Activated CD4-positive, alpha-beta T cell treated with anti-CD3 and anti-CD28 coated beads, Interleukin-2, amount 10 ng/mL, durations not matched to agents 7 days and 5 days (primary cell): ENCODE measurements at places on chromosomes 7 and 10.

- DNase-seq, result no peak
Observed at GRCh38 chr7:92034116-92034515, 93.5 kb downstream of the AKAP9 start.

- no peak for DNase-seq
Observed at GRCh38 chr7:66507764-66508296, 120.9 kb upstream of the KCTD7 start.

DNA sequence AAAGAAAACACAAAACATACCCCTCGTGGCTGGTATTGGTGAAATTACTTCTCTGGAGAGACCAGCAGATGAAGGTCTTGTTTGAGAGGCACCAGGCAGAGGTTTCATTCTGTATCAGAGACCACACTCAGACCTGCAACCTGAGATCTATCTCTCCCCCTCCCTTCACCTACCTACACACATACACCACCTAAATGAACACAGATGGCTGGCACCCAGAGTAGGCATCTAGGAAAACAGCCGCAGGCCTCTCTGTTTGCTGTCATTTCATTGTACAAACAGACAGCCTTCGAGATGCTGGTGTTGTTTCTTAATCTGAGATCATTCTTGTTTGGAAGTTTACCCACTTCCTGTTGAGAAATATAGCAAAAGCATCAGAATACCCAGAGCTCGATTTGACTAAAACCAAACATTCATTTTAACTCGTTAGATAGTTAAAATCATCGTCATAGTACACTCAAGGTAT lies 173.9 kb upstream of the SLC25A13 start:
- peak; percentile 19 for DNase-seq

DNA sequence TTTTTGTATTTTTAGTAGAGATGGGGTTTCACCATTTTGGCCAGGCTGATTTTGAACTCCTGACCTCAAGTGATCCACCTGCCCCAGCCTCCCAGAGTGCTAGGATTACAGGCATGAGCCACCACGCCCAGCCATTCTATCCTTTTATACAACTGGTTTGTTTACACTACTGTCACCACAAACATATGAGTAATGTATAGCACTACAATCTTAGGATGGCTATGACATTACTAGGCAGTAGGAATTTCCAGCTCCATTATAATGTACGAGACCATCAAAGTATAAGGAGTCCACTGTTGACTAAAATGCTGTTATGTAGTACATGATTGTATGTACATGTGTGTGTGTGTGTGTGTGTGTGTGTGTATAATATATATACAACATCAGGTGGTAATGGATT lies 1126.1 kb upstream of the LRRN3 start:
- DNase-seq, result no peak

DNA sequence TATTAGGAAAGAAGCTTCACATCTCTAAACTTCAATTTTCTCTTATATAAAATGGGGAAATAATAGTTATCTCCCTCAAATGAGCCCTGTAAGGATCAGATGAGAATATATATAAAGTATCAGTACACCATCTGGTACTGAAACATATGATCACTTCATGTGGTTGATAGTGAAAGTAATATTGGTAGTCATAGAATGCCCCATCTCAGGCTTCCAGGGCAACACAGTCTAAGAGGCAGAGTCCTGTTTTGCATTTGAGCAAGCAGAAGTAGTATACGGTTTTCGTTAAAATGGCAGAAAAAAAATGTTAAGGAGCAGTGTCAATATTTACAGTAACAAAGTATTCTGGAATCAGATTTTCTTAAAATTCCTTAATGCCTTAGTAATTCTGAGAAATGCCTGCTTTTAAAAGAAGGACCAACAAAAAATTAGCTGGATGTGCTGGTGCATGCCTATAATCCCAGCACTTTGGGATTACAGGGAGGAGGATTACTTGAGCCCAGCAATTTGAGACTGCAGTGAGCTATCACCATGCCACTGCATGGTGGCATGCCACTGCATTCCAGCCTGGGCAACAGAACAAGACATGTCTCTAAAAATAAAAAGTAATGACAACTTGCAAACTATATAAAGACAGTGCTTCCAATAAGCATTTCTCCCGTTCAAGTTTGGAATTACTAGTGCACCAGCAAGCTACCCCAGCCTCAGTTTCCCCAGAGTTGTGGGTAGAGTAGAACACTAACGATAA lies 19.8 kb downstream of the KBTBD2 start:
- DNase-seq, result no peak

- DNase-seq, result no peak
Observed at GRCh38 chr10:124870854-124871425, 69.3 kb downstream of the ABRAXAS2 start.

GRCh38 chr7:137946011-137946410 lies 55.9 kb downstream of the CREB3L2 start:
- DNase-seq, result no peak

DNA sequence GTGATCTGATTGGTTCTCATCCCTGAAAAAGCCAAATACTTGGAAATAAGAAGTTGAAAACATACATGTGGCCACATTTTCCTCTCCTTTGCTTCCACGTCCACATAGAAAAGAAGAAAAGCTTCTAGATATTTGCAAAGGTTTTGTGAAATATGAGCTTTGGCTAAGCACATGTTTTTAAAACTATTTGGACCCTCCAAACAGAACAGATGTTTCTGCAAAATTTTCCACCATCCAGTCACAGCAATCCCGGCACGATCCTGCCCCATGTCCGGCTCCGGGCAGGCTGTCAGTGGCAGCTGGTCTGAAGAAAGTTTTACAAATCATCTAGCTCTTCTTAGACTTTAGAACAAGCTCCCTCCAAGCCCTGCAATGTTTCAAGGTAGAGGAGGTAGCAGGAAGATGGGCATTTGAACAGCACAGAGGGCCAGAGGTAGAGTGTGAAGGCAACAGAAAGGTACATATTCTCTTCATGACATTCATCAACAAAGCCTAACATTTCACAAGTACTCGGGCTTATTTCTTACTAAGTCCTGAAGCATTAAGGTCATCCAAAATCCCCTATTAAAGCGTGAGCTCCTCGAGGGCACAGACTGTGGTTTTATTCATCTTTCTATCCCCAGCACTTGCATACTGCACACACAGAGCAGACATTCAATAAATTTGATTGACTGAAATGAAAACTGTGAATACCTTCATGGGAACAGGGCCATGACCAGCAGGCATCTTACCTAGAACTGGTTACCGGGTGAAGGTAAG lies 110.1 kb downstream of the JAZF1 start:
- no peak for DNase-seq

- DNase-seq, result no peak
Observed at GRCh38 chr10:97865488-97865887, 15.8 kb downstream of the GOLGA7B start.

DNA sequence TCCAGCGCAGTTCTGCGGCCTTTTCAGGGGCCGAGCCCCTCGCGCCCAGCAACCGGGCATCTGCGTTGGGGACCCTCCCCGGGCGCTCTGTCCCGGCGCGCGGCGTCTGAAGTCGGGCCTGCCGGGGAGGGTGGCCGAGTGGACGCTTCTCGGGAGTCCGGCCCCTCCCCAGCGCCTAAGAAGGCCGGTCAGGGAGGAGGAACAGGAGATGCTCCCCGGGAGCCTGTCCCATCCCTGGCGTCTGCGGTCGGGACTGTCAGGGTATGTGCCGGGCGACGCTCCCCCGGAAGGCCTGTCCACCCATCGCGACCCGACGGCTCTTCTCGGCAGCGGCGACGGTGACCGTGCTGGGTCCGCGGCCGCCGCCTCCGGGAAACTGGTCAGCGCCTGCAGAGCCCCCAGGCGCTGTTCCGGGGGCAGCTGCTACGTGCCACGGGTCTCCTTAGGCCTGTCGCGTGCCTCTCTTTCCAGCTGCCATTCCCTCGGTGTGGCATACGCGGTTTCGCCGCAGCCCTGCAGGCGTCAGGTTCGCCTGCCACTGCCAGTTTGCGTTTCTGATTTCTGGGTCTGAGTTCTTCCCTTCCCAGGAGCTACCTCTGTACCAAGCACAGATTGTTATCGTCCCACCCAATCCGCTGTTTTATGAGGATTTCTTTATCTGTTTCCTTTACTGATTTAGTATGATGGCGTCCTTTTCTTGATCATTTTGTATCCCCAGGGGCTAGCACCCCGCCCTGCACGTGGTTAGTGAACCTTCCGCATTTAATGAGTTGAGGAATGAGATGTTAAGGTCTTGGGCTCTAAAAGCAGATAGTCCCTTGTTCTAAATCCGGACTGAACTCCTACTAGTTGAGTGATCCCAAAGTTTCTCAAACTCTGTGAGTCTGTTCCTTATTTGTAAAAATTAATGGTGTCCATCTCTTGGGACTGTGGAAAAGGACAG lies 782 bp downstream of the IFIT5 start:
- peak; percentile 52 for DNase-seq

DNA sequence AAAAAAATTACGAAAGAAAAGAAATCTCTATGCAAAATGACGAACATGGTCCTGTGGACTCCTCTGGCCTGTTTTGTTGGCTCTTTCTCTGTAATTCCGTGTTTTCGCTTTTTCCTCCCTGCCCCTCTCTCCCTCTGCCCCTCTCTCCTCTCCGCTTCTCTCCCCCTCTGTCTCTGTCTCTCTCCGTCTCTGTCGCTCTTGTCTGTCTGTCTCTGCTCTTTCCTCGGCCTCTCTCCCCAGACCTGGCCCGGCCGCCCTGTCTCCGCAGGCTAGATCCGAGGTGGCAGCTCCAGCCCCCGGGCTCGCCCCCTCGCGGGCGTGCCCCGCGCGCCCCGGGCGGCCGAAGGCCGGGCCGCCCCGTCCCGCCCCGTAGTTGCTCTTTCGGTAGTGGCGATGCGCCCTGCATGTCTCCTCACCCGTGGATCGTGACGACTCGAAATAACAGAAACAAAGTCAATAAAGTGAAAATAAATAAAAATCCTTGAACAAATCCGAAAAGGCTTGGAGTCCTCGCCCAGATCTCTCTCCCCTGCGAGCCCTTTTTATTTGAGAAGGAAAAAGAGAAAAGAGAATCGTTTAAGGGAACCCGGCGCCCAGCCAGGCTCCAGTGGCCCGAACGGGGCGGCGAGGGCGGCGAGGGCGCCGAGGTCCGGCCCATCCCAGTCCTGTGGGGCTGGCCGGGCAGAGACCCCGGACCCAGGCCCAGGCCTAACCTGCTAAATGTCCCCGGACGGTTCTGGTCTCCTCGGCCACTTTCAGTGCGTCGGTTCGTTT lies 83.5 kb upstream of the SLF2 start:
- DNase-seq, result no peak

- DNase-seq, result no peak
Observed at GRCh38 chr10:108849688-108850087, 1073.6 kb downstream of the XPNPEP1 start.

- DNase-seq, result no peak
Observed at GRCh38 chr7:116862951-116863670, 724 bp downstream of the CAPZA2 start.

DNA sequence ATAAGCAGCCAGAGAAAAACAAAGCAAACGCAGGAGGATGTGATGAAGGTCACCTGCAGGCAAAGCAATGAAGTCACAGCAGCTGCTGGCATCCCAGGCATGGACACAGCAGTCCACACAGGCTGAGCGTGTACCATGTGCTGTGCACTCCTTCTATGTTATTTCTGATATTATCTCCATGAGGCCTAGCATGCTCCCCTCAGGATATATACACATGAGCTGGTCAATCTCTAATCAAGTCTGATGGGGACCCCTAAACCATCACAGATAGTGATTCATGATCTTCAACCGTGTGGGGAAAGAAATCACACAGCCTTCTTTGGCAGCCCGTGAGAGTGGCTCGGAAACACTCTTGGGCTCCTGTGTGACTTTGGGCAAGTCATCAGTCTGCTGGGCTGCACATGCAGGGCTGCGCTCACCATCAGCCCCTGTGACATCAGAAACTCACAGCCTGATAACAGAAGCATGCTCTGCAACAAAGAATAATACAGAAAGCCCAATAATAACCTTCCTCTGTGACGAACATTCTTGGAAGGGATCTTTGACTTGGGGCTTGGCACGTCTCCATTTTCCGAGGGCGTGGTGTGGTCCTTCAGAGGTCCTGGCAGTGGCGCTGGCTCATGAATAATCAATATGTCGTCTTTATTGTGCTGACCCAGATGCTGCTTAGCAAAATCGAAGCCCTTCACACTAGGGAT lies 83.0 kb upstream of the ATP6V0A4 start:
- no peak for DNase-seq

GRCh38 chr10:116029826-116030225 lies 243.2 kb downstream of the GFRA1 start:
- DNase-seq, result no peak

DNA sequence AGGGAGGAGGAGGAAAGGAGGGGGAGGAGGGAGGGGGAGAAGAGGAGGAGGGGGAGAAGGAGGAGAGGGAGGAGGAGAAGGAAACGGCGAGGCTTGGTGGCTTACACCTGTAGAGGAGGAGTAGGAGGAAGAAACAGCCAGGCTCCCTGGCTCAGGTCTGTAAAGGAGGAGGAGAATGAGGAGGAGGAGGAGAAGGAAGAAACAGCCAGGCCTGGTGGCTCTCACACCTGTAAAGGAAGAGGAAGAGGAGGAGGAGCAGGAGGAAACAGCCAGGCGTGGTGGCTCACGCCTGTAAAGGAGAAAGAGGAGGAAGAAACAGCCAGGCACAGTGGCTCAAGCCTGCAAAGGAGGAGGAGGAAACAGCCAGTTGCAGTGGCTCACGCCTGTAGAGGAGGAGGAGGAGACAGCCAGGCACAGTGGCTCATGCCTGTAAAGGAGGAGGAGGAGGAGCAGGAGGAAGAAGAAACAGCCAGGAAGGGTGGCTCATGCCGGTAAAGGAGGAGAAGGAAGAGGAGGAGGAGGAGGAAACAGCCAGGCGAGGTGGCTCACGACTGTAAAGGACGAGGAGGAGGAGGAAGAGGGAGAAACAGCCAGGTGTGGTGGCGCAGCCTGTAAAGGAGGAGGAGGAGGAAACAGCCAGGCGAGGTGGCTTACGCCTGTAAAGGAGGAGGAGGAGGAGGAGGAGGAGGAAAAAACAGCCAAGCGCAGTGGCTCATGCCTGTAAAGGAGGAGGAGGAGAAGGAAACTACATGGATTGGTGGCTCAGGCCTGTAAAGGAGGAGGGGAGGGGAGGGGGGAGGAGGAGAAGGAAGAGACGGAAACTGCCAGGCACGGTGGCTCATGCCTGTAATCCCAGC lies 14.9 kb upstream of the CRCP start:
- peak; percentile 51 for DNase-seq

- DNase-seq, result no peak
Observed at GRCh38 chr7:104951546-104951945, 62.5 kb upstream of the KMT2E start.

GRCh38 chr7:139916717-139917395 lies 87.8 kb downstream of the TBXAS1 start:
- DNase-seq, result no peak

GRCh38 chr10:11265484-11265883 lies 247.8 kb downstream of the CELF2 start:
- DNase-seq, result no peak

GRCh38 chr10:101155896-101156295 lies 24.8 kb downstream of the TLX1 start:
- no peak for DNase-seq

GRCh38 chr7:152144557-152145245 lies 119.2 kb downstream of the GALNT11 start:
- peak; percentile 54 for DNase-seq

DNA sequence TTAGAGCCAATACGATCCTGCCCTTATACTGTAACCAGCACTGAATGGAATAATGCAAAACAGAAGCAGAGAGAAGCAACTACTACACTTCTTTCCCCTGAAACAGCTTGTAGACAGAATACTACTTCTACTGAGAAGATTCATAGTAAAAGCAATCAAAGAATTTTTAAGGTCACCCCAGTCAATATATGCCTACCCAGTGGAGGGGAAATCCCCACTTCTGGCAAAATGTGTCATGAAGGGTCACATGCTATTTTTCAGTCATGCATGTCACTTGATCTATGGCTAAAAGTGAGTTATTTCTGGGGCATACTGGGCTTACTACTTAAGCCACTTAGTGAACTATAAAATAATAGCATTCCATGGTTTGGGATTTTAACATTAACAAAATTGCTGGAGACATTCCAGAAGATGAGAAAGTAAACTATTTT lies 25.6 kb downstream of the IRF5 start:
- DNase-seq, result no peak
